ENCODE measurements at places on chromosomes 1 and 21.

GRCh38 chr1:187504779-187505178, 676.0 kb downstream of the PLA2G4A start:
- DNase-seq: no peak

DNA sequence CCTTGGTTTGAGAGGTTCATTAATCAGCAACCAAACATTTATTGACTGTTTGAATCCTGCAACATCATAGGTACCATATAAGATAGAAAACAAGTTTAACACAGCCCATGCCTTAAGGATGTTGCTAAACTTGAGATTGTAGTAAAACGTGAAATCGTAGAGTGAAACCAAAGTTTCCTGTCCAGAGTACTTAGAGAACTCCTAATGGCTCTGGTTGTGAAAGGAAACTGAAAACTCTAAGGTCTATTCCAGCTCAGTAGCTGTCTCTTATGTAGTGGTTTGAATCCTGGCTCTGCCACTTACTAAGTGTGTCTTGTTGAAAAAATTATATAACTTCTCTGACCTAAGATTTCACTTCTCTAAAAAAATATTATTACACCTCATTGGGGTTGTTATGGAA, 310.9 kb downstream of the NTNG1 start:
- DNase-seq: no peak

GRCh38 chr1:181090641-181091126, 2.2 kb downstream of the IER5 start:
- peak; percentile 37 for DNase-seq

DNA sequence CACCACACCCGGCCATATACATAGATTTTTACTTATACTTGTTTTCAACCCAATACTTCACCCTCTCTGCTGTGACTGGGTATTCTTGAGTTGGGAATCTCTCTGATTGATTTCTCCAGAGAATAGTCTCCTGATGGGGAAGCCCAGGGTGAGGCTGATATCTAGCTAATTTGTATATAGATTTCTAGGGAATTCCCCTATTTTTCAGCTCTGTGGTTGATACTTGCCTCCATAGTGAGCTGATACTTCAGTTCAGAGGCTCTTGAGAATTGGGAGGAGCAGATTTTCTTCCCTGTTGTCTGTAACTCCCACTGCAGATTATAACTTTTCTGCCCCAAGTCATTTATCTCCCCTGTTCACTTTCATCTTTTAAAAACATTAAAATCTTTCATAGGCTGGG, 14.5 kb upstream of the SH3BGRL3 start:
- no peak for DNase-seq

GRCh38 chr1:42801832-42802473, 15.0 kb upstream of the ERMAP start:
- DNase-seq: no peak

GRCh38 chr21:15051644-15052458, 12.9 kb downstream of the NRIP1 start:
- no peak for DNase-seq

- DNase-seq: peak; percentile 2
Measured at GRCh38 chr1:67889953-67890567, 56.8 kb upstream of the GNG12 start.

DNA sequence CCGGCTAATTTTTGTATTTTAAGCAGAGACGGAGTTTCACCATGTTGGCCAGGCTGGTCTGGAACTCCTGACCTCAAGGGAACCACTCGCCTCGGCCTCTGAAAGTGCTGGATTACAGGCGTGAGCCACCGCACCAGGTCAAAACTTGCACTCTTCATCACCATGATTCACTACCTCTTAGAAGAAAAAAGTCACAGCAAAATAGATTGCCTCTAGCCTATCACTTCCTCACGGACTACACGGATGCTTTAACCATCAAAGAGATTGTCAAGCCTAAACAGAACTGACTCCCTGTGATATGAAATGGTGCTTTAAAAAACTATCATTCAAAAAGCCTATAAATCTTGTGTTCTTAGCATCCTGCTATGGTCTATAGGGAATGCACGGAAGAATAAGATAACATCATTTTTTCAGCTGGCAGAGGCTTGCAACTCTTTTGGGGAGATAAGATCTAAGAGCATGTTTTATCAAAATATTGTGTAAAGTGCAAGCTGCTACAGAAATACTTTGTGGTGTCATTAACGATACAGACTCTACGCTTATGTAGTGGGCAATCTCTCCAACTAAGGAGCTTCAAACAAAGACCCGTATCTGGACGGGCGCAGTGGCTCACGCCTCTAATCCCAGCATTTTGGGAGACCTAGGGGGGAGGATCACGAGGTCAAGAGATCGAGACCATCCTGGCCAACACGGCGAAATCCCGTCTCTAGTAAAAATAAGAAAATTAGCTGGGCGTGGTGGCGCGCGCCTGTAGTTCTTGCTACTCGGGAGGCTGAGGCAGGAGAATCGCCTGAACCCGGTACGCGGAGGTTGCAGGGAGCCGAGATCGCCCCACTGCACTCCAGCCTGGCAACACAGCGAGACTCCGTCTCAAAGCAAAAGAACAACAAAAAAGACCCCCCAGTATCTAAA, 966 bp downstream of the TFB2M start:
- no peak for DNase-seq

- DNase-seq: no peak
Measured at GRCh38 chr21:15423676-15424445, 305.9 kb upstream of the USP25 start.

DNA sequence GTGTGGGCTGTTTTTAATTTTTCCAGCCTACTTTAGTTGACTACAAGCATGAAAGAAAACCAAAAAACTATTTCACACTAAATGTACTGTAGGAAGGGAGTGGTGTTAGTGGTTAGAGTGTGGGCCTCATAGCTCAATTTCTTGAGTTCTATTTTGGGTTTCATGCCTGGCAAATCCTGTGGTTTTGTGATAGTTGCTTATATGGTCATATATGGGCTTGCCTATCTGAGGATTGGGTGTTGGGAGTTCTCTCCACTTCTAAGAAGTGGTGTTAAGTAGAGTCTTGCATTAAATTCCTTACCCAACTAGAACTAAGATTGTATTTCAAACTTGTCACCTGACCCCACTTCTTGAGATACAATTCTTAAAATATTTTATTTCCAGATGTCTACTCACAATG, 37.8 kb upstream of the COL11A1 start:
- DNase-seq: no peak

DNA sequence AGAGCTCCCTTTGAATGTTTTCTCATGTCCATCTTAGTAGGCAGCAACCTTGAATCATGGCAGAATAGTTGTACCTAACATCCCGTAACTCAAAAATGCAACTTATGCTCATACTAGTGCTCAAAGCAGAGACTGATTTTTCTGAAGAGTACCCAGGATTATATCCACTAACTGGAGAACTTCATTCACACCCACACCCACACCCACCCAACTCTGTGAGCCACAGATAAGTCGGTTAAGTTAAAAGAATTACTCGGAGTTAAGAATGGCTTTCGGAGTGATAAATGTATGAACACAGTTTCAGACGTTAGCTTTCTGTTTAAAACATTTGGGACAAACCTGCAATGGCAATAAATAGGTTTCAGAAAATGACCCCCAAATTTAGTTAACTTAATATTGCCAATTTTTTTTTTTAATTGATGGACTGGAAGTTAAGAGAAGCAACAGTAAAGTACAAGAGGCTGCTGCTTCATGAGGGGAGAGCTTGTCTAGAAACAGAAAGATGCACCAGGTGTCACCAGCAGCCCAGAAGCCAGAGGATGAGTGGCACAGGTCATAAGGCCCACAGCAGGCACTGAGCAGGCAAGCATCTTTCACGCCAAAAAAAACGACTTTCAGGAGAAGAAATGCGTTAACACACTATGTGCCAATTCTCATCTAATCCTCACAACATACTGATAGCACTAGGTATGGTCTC, 48.4 kb upstream of the C1orf198 start:
- DNase-seq: no peak

DNA sequence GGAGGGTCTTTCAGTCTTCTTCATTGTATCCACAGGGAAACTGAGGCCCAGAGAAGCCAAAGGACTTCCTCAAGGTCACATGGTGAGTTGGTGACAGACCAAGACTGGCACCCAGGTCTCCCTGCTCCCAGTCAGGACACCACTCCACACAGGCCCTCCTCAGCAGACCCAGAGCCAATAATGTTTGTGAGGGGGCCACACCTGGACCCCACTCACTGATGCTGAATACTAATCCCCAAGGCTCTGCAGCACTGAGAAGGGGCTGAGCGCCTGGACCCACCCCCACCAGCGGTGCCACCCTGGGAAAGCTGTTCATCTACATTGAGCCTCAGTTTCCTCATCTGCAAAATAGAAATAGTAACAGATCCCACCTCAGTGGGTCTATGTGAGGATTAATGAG, 79.5 kb downstream of the GLIS1 start:
- no peak for DNase-seq

GRCh38 chr1:43536196-43536863, 5.6 kb downstream of the PTPRF start:
- DNase-seq: no peak

DNA sequence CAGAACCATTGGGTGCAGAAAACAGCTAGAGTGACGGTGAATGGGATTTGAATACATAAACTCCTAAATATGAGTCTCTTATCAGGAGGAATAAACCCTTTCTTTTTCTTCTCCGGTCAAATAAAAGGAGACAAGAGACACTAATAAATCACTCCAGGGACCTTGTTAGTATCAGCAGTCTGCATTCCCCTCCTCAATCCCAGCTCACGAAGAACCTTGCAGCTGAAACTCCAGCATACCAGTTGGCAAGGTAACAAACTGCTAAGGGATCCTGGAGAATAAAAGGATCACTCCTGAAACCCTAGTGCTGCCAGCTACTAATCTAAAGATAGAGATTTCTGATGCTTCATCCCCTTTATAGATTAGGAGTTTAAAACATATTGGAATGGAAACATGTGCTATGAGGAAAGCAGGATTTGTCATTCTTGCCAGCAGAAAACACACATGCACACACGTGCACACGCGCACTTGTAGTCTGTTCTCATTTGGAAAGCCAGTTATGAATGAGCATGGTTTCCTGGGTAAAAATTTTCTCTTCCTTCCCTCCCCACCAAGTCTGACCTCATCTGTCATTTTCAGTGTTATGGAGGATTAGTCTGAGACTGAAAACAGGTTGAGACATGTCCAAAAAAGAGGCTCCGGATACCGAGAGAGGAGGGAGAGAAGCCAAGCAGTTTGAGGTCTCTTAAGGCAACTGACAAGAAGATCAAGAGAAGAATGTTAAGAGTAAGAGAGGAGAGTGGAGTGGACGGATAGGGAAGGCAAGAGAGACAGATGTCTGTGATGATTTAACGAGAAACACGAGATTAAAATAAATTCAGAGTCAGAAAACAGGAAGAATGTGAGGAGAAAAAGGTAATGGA, 10.9 kb downstream of the IER5 start:
- DNase-seq: no peak

- DNase-seq: no peak
Measured at GRCh38 chr1:5747426-5748285, 244.6 kb downstream of the NPHP4 start.

GRCh38 chr1:2968471-2968881, 52.8 kb upstream of the ACTRT2 start:
- DNase-seq: no peak

GRCh38 chr1:76679534-76680152, 187.6 kb upstream of the ST6GALNAC5 start:
- DNase-seq: no peak

DNA sequence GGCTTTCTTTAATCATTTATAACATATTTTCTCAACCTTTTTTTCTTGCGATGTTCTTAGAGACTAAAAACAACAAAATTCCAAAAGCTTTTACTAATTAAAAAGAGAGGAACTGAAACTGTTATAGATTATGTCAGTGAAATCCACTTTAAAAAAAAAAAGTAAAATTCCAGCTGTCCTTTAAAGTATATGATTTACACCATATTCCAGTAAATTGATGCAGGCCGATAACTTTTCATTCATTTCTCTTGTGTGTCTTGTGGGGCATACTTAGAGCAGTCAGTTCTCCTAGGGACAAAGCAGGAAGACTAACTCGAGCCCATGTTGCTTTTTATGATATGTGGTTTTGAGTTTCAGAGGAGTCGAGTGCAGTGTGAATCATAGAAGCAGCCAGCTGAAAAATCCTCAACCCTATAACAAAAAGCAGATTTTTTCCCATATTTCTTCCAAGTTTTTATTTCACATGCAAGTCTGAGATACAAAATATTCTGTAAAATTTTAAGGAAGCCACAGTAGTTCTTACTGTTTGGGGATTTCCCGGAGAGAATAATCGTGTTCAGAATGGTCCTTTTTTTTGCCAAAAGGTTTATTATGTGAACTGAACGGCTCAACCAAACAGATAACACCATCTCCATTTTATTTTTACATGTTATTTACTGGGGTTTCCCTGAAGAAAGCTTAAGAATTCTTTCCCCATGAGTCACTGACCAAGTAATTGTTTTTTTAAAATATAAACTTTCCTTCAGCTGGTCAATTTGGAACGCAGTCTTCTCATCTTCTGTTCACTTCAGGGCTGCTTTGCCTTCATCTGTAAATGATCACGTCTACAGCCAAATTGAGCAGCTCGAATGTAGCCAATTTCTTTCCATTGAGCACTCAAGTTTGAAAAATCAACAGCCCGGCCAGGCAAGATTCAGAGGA, 77.0 kb upstream of the C1orf105 start:
- DNase-seq: no peak

GRCh38 chr1:32997381-32997891, 32.8 kb upstream of the RNF19B start:
- no peak for DNase-seq

DNA sequence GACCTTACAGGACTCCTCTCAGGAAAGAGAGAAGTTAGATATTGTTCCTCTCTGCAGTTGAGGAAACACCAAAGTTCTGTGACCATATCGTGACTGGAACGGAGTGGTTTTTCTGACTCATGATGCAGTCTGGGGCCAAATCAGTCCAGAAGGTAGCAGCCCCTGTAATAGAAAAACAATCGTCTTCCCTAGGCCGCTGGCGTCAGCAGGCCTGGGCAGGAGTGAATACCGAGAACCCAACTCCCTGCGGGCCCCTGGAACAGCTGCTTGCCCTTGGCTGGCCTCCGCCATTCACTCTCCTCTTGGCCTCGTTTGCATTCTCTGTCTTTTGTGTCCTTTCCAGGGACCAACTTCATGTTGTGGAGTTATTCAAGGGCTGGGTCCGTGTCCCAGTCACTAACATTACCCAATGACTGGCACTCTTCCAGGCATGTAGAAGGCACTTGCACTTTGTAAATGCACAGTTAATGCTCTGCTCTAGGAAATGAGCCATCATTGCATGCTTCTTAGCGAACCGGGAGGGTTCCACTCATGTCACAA, 10.9 kb upstream of the CD101 start:
- no peak for DNase-seq

DNA sequence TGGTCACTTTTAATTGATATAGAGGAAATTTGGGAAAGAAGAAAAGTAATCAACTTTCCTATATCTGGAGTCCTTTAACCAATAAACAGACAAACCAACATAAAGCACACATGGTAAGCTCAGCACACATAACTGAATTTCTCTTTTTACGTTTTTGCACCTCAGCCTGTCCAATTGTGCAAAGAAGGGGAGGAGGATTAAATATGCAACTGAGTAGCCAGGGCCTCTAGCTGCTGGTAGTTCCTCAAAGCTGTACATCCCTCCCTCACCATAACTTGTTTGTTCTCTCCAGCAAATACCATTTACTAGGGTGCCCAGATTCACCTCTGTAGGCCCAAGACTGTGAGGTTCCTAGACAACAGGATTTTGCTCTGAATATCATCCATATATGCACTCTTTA, 25.4 kb downstream of the ST6GALNAC5 start:
- no peak for DNase-seq
